ENCODE measurements at places on chromosomes 1 and 21.

DNA sequence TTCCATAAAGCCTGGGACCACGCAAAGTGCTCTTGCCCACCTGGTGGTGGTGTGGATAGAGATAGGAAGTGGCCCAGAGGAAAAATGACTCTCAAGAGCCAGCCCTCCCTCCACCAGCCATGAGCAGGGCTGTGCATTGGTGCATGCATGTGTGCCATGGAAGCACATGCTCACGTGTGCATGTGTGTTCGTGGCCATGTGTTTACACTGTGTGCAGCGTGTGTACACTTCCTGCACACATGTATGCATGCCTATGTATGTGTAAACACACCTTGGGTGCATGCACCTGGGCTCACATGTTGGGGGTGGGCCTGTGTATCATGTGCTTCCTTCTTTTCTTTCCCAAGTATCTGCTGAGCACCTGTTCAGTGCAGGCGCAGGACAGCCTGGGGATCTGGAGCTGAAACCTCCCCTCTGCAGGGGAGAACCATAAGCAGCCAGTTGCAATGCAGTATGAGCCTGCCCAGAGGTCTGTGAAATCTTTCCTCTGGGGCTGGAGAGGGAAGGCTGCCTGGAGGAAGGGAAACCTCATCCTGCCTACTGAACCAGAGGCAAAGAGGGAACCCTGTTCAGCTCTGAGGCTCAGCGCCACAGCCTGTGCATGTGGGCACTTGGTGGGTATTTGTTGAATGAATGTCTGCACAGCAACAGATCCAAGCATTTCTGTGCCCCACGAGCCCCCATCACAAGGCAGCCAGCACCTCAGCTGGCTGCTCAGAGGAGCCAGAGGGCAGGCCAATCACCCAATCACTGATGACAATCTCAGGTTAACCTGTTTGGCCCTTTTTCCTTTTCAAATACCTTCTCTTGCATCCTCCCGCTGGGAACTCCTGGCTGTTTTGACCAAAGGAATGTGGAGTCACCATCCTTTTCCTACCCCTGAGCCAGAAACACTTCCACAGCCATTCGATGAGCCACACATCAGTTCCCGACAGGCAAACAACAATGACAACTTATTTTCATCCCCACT is 327.0 kb downstream of the NPHP4 start:
- DNase-seq, result peak; percentile 37

GRCh38 chr21:44874497-44875315 is 1.2 kb upstream of the PTTG1IP start:
- DNase-seq, result peak; percentile 69

DNA sequence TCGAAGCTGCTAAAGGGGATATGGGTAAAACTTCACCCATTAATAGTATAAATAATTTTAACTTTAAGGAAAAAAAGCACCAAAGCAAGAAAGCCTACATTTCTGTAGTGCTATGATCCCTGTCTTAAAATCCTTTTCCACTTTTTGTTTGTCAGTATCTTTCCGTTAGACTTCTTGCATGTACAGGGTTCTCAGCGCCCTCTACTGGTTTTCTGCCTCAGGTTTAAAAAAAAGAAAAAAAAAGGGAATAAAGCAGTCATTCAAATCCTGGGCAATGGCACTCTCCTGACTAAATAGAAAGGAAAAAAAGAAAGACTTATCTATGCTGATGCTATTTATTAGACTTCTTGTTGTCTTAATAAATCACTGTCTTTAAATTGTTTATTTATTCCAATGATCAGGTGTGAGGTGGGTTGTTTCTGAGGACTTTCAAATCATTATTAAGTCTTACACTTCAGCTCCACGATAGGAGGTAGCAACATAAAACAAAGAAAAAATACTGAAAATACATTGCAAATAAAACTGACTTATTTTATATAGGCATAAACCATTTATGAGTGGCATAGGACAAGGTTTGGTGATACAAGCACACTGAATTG is 475.4 kb upstream of the NR5A2 start:
- DNase-seq, result peak; percentile 49

- DNase-seq, result no peak
These were observed 72.9 kb downstream of the IVNS1ABP start for GRCh38 chr1:185244015-185244747.

- DNase-seq, result no peak
These were observed 69.1 kb downstream of the AGPAT3 start for GRCh38 chr21:43934116-43934515.

DNA sequence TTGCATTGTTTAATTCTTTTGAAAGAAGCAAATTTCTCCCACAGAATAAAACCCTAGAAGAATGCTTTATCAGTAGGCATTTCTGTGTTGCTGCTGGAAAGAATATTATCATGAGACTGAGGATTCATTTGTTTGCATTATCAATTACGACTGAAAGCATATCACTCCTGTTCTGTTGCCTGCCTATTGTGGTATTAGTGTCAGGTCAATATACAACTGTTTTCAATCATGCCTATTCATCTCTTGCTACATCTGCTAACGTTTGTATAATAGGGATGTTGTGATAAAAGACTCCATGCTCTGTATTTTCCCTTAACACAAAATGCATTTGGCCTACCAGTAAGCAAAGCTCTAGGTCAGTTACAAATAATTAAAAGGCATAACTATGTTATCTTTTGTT is 221.5 kb downstream of the PTPRC start:
- no peak for DNase-seq

DNA sequence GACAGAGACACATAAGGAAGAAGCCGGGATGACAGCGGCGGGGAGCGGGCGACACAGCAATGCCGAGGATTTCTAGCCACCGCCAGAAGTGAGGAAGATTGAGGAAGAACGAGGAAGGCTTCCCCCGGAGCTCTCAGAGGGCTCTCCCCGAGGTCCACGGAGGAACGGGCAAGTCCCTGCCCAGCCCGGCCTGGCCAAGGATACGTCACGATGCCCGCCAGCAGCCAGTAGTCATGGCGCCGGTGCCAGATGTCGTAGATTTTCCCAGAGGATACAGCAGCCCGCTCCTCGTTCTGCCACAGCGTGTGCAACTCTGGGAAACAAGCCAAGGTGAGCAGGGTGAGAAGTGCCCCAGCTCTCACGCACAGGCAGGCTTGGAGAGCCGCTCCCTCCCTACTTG is 65.9 kb downstream of the KCNAB2 start:
- DNase-seq, result no peak

GRCh38 chr1:170938281-170938680 is 2.9 kb downstream of the MROH9 start:
- DNase-seq, result no peak

DNA sequence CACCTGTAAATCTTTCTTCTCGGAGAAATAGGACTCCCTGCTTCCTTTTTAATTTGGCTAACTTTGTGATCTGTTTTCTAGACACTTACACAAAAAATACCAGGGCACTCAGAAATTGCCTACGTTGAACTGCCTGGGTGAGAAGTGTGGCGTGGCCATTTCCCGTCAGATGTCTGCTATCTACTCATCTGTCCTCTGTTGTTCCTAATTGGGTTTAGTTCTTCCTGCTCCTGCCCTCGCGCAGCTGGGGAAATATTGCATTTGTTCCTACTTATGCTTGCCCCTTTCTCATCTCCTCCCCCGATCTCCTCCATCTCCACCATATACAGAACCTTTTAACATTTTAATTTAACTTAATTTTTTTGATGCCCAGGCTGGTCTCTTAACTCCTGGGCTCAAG is 55.1 kb downstream of the CD58 start:
- no peak for DNase-seq

- DNase-seq, result no peak
These were observed 19.6 kb upstream of the ZNF648 start for GRCh38 chr1:182080955-182081582.

DNA sequence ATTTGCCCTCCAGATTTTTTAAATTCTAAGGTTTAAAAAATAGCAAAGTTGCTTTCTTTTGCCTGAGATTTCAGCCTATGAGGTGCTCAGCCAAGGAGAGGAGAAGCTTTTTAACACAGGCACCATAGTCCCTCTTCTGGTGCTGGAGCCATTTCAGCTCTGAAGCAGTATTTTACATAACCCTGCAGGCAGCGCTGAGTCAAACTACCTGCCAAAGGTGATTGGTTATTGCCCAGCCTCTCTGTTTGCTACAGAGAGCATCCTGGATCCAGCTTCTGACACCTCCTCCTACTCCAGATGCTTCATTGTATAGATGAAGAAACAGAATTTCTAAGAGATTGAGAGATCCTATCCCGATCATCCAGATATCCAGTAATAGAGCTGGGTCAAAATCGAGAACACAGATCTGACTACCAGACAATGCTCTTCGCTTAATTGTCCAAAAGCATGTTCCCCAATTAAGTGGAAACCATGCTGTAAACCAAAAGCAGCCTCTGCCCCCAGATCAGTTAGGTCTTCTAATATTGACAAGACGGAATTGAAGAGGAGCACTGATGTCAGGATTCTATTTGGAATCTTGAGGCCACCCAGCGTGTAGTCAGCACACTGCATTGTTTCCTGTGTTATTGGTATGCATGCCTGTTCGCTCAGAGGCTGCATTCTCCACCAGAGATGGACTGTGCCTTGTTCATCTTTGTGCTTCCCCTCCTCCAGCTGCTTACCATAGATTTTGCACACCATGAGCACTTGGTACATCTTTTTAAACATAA is 22.1 kb downstream of the RGS8 start:
- no peak for DNase-seq

DNA sequence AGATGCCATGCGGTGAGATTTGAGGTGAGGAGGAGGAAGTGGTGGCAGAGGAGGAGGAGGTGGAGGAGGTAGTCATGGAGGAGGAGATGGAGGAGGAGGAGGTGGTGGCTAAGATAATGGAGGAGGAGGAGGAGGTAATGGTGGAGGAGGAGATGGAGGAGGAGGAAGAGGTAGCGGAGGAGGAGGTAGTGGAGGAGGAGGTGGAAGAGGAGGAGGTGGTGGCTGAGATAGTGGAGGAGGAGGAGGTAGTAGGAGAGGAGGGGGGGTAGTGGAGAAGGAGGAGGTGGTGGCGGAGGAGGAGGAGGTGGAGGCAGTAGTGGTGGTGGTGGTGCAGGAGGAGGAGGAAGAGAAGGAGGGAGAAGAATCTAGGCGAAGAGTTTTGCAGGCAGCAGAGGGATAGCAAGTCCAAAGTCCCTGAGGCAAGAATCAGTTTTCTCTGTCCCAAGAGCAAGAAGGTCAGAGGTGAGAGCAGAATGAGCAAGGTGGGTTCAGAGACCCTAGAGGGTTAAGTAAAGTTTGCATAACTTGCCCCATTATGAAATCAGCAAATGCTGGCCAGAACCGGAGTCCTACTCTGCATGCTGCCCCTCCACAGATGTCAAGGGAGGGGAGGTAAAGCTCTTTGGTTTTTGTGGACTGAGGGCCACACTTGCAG is 38.9 kb upstream of the GNPAT start:
- no peak for DNase-seq

DNA sequence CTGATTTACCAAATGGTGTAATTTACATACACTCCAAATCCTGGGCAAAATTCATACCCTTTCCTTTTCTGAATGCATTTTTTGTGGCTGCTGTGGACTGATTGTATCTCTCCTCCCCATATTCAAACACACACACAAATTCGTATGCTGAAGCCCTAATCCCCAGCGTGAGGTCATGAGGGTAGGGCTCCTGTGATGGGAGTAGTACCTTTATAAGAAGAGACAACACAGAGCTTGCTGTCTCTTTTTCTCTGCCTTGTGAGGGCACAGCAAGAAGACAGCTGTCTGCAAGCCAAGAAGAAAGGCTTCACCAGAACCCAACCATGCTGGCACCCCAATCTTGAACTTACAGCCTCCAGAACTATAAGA is 24.4 kb downstream of the DUSP10 start:
- no peak for DNase-seq

- DNase-seq, result no peak
These were observed 55.3 kb upstream of the SAMD13 start for GRCh38 chr1:84246213-84246612.

GRCh38 chr1:119141020-119141424 is 569 bp upstream of the WARS2 start:
- DNase-seq, result peak; percentile 36

- DNase-seq, result no peak
These were observed 1.0 kb downstream of the C1orf115 start for GRCh38 chr1:220691053-220691684.

- no peak for DNase-seq
These were observed 49.3 kb downstream of the ZC3H11B start for GRCh38 chr1:219563568-219563967.

DNA sequence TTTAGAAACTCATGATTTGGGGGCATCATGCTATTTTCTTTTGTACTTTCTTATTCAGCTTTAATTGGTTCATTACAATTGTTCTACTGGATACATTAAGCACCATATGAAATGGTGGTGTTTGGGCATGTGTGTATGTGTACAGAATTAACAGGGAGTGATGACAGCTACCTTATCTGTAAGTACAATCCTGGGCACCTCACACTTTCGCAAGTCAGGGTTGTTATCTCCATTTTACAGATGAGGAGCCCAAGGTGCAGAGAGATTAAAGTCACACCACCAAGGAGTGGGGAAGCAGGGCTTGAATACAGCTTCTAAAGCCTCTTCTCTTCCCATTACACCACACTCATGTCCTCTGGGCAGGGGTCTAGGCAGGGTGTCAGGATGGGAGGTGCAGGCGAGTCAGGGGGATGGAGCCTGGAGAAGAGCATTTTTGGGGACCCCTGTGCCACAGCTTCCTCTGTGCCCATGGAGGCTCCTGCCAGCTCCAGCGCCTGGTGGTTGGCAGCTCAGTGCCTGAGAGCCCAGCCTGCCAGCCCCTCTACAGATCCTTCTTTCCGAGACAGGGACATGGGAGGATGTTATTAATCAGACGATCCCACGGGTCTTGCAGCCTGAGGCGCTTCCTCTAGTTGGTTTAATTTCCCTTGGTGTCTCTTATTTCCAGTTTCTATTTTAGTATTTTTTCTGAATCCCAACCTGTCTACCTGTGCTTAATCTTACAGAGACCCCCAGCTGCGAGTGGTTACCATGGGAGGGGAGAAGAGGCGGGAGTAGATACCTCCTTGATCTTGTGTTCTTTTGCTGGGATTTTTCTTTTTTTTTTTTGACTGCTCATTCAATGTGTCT is 126.2 kb upstream of the CD34 start:
- DNase-seq, result no peak

- no peak for DNase-seq
These were observed 21.9 kb downstream of the NTNG1 start for GRCh38 chr1:107162745-107163144.

DNA sequence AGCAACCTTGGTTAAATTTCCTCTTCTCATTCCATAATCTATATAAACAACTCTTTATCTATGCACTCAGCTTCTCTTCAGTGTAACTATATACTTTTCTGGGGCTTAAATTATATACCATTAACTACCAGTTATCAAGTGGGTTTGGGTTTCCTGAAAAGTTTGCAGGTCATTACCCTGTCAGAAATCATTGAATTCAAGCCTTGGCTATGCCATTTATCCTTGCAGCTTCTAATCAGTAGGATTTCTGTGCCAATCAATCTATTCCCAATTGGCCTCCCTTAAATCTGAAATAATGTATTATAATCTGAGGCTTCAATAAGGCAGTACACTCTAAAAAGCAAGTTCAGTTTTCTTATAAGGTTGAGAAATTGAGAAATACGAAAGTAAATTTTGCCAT is 466.5 kb downstream of the NCAM2 start:
- DNase-seq, result no peak

- DNase-seq, result no peak
These were observed 2.8 kb downstream of the RGS8 start for GRCh38 chr1:182681568-182681912.
